ENCODE measurements at places on chromosomes 7 and 10.
A peak's percentile ranks its signal among the peaks of the same experiment; 100 is the strongest.

DNA sequence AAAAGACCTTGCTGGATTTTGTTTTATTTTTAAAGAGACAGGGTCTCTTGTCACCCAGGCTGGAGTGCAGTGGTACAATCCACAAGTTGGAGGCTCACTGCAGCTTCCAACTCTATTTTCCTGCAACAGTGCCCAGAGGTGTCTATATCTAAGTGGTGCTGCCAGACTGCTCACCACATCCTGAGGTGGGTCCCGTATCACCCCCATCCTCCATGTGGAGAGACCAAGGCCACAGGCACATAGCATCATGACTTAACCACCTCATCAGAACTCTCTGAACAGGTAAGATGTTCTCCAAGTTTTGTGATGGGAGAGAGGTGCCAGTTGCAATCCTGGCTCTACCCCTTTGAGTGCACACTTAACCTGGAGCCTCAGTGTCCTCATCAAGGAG lies 98.2 kb downstream of the RNF216 start:
- DNase-seq = no peak

- no peak for DNase-seq
These were observed 1.8 kb upstream of the NUB1 start for GRCh38 chr7:151339651-151340382.

- DNase-seq = no peak
These were observed 273.6 kb downstream of the PLXDC2 start for GRCh38 chr10:20089879-20090278.

- DNase-seq = no peak
These were observed 261.4 kb downstream of the ADARB2 start for GRCh38 chr10:1475771-1476454.

- DNase-seq = no peak
These were observed 65.6 kb downstream of the CDH23 start for GRCh38 chr10:71462062-71462935.

GRCh38 chr10:121781101-121781500 lies 146.7 kb downstream of the ATE1 start:
- DNase-seq = no peak

DNA sequence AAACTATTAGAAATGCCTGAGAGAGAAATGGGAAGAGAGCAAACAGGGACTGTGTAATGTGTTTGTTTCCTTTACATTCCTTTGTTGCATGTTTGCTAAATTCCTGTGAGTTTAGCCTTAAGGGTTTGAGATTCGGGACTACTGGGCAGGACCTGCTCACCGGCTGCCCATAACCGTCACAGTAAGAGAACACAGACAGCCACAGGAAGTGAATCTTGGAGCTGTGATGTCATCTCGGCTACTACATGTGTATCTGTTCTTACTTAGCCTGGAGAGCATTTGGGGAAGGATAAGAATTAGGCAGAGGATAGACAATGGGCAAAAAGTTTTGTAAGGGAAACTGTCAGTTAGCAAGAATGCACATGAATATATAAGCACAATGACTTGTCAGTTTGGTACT lies 485.1 kb upstream of the KLF6 start:
- DNase-seq = peak; percentile 75

- peak; percentile 46 for DNase-seq
These were observed 18.2 kb downstream of the COL13A1 start for GRCh38 chr10:69819716-69820506.

Measured in AG20443 (cell line).